Activated T-cell treated with anti-CD3 and anti-CD28 coated beads, Interleukin-2, amount 50 U/mL, for 48 hours (primary cell): ENCODE measurements at places on chromosomes 12 and 14.

DNA sequence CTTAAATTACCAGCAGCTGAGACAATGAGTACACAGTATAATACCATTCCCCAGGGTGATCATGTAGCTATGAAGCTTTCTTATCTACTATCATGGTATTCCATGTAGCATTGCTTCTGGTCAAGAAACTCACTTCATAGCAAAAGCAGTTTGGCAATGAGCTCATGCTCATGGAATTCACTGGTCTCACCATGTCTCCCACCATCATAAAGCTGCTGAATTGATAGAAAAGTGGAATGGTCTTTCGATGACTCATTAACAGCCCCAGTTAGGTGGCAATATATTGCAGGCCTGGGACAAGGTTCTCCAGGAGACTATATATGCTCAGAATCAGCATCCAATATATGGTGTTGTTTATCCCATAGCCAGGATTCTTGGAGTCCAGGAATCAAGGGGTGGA lies 553.7 kb downstream of the FOXG1 start:
- DNase-seq = no peak

- DNase-seq = no peak
Observed at GRCh38 chr12:44155358-44155757, 319.5 kb downstream of the TMEM117 start.

DNA sequence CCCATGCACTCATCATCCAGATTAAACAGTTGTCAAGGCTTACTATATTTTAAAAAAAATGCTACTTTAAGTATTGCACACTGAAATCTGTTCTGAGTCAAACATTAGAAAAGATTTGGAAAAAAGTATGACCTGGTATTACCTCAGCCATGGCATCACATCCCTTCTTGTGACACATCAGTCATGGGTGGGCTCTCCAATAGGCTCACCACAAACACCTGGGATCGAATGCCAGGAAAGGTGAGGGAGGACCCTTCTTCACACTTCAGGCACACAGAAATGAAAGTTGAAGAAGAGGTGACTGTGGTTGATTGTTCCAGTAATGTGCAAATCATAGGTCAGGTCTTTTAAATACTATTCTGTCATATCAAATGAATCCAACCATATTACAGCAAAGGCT lies 36.6 kb upstream of the GZMB start:
- peak; percentile 69 for DNase-seq

DNA sequence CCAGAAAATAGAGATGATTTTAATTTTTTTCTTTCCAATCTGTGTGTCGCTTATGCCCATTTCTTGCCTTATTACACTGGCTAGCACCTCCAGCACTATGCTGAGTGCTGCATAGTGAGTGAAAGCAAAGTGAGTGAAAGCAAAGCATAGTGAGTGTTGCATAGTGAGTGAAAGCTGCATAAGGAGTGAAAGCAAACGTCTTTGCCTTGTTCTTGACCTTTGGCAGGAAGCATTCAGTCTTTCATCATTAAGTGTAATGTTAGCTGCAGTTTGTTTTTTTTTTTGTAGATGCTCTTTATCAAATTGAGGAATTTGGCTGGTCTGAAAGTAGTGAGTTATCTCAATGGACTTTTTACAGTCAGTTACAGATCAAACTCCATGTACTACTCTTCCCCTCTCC lies 6.9 kb upstream of the CORO1C start:
- DNase-seq = no peak
